NCI-H1694 treated with DMSO at 0.1 percent for 48 hours (cell line): ENCODE measurements at places on chromosomes 4 and X.

DNA sequence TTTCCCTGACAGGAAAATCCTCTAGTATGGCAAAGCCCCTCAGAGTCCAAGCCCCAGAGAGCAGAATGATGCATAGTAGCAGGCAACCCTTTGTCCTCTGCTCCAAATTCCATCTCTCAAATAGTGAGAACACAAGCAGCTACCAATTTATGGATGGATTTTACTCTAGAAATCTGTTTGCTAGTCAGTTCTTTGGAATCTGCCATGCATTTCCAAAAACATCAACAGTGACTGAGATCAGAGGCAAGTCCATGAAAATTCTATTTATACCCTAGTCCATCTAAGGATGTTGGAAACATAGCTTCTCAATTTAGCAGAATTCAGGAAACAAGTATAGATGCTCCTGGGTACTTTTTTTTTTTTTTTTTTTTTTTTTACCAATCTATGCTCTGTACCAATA, 10.0 kb upstream of the CC2D2A start:
- no peak for DNase-seq

DNA sequence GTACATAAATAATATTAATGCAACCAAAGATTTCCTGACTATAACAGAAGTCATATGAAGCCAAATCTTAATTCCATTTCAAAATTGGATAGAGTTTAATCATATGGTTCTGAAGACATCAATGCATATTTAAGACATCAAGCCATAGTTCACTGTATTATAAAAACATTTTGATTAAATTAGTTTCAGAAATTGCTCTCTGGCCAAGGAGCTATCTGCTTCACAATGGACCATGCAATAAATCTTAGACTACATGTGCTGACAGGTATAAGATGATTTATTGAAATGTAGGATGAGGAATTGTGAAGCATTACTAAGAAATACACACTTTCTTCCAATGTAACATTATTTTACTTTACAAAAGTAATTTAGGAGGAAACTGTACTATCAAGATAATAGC, 81.6 kb downstream of the MID1 start:
- no peak for DNase-seq

DNA sequence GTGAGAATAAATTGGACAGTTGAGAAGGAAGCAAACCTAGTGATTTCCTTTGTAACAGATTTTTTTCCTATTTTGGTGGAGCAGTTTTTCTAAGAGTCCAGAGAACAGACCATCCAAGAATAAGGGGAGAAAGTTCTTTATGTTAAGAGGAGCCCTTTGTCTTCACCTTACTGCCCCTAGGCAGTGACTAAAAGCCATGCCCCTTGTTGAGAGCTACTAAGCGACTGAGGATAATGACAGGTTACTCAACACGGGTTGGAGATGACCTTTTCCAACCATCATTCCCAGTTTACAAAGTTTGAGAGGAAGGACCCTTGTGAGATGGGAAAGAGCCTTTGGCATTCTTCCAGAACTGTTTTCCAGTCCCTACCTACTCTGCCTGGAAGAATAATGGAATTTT, 3.2 kb downstream of the CCDC160 start:
- DNase-seq: no peak

DNA sequence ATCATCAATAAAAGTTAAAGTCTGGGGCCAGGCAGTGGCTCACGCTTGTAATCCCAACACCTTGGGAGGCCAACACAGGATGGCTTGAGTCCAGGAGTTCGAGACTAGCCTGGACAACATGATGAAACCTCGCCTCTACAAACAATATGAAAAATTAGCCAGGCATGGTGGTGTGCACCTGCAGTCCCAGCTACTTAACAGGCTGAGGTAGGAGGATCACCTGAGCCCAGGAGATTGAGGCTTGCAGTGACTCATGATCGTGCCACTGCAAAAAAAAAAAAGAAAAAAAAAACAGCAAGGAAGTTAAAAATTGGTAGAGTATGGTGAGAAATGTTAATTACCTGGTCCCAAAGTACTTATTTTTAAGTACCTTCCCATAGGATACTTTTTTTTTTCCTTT, 27.5 kb downstream of the FBXW7 start:
- DNase-seq: no peak

DNA sequence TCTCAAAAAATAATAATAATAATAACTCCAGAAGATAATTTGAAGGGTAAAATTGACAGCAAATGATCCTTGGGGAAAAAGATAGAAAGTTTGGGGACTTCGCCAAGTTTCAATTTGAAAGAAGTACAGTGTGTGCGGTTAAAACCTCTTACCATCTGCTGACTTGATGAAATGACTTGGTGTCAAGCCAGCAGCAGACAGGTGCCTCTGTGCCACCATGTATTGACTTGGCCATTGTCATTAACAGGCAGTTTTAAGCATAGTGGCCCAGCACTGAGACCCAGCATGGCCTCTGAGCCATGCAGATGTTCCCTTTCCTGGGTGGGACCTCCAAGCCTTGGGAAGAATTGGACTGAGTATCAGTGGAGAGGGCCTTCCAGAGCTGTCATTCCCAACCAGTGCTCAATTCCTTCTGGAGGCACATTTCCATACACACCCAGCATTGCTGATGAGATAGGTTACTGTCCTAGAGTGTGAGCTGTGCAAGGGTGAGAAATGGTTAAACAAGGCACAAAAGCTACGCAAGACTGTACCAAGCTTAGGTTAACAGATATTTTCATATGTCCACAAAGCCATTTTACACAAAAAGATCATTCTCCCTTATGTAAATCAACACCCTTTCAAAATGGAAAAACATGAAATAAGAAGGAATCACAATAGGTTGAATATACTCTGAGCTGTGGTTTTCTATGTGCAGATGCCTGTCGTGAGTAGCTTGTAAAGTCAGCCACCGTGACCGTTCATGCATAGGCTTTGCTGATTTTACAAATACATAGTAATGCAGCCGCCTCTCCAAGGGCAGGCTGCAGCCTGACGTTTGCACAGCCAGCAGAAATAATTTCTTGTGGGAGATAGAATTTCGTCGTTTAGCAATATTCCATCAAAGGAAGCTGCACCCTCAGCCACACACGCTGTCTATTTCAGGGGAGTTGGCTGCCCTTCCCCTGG, 59.4 kb upstream of the FBXW7 start:
- DNase-seq: peak; percentile 90

GRCh38 chr4:48300004-48300403, 30.4 kb upstream of the TEC start:
- DNase-seq: no peak

- no peak for DNase-seq
Observed at GRCh38 chr4:76968937-76969336, 19.4 kb downstream of the SEPTIN11 start.

- DNase-seq: no peak
Observed at GRCh38 chr4:169660929-169661328, 40.6 kb downstream of the CLCN3 start.

GRCh38 chr4:123412700-123413512, 16.3 kb downstream of the SPRY1 start:
- no peak for DNase-seq

- DNase-seq: no peak
Observed at GRCh38 chr4:154305616-154306015, 186.0 kb downstream of the DCHS2 start.

- DNase-seq: no peak
Observed at GRCh38 chr4:184329659-184330400, 112.2 kb upstream of the ENPP6 start.

GRCh38 chr4:68494688-68495087, 47.4 kb downstream of the TMPRSS11E start:
- DNase-seq: no peak

DNA sequence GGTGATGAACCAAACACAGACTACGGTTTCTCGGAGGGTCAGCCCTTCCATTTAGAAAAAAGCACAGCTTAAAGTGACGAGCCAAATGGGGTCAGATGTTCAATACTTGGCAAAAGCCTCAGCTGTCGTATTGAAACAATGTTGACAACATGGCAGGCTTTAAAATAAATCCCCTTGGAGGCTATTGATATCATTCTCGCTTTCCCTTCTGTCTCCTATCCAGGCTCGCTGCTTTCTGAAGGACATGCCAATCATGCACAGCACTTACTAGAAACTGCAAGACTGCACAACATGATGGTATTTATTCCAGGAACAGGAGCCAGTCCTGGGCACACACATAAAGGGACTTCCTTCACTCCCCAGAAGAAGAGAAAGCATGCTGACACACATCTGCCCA, 137.9 kb downstream of the SLC7A11 start:
- no peak for DNase-seq

DNA sequence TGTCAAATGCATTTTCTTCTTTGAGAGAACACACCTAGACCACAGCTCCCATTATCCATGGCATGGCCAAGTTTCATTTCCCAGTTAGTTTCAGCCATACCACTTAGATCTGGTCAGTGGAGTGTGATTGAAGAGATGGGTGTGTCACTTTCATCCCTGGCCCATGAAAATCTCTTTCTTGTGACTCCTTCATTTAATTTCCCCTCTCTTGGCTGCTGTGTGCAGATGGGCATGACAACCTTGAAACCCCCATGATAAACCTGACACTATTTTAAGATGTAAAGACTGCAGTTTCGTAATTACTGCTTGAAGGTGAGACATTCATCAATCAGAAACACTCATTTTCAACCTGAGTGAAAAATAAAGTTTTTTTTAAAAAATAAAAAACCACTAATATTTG, 284.9 kb downstream of the IL15 start:
- no peak for DNase-seq

GRCh38 chr4:54726907-54727306, 69.2 kb downstream of the KIT start:
- DNase-seq: no peak

DNA sequence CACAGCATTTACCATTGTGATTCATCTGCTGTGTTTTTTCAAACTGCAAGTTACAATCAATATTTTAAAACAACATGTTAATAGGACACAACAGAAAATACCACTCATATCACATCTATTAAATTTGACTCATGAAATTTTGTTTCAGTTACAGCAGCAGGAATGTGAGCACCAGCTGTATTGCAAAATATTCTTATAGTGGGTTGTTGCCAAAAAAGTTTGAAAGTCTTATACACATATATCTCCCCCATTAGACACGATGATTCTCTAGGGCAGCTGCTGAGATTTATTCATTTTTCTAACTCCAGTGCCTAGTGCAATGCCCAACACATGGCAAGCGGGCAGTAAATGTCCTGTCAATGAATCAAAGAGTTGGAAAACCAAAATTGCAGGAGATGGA, 26.6 kb upstream of the NKX3-2 start:
- no peak for DNase-seq

DNA sequence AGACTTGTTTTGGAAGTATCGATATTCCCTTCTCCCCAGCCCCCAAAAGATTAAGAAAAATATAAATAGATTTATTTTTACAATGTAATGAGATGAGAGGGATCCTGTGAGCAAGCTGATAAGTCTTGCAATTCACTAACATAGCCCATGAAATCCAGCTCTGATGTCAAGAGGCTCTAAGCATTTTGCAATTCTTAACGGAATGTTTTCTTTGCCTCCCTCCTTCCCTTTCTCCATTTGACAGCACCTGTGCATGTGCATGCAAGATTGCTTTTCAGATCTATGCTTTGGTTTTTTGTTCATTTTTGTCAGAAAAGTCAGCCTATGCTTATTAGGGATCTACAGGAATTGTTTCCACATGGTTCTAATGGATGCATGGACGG, 169.9 kb downstream of the SLIT2 start:
- DNase-seq: no peak

DNA sequence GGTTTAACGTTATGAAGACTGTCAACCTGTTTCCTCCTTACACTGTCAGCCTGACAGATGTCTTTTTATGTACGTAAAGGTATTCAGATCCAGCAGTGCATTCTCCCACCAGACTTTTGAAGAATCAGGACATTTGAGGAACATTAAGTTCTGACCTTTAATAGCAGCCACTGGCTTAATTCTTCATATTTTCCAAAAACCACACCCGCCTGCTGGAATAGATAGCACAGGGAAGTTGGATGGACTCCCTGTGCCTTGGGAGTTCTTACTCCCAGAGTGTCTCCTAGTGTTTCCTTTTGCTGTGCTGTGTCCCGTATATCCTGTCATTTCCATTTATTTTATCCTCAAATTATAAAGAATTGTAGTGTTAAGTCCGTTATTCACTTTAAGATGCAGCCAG, 94.5 kb downstream of the AFF1 start:
- DNase-seq: no peak

- no peak for DNase-seq
Observed at GRCh38 chr4:71872767-71873415, 89.0 kb upstream of the GC start.
